NCI-H446 (cell line): ENCODE measurements at places on chromosomes 6 and 20.

DNA sequence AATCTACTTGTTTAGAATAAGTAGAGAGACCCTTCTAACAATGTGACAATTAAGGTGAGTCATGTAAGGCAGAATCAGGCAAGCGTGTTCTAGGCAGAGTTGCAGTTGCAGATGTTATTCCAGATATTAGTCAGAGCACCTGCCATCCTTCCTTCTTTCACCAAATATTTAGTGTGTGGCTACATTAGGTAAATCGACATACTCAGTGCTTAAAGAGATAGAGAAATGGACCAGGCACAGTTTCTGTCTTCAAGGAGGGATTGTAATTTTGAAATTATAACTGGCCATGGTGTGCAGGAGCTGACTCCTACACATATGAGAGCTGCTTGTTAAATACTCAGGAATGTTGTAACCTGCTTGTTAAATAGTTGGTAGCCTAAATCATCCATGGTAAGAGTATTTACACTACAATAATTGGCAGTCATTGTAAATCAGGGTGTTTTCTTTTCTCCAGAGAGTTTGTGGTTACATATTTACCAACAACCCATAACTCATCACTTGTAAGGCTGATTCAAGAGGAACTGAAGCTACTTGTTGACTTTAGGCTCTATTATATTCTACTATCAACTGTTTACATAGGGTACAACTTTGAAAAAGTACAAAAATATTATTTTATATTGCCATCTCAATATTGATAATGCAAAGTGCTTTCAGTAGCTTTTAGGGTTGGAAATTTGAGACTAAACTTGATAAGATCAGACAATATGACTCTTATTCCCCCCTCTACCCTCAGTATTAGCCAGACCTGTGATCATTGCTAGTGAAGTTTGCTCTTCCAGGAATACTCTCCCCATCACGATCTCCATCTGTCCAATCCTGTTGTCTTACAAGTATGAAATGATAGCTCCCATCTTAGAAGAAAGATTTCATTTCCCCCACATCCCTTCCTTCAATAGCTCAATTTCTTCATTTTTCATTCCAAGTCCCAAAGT lies 607.1 kb downstream of the COL12A1 start:
- DNase-seq: no peak

DNA sequence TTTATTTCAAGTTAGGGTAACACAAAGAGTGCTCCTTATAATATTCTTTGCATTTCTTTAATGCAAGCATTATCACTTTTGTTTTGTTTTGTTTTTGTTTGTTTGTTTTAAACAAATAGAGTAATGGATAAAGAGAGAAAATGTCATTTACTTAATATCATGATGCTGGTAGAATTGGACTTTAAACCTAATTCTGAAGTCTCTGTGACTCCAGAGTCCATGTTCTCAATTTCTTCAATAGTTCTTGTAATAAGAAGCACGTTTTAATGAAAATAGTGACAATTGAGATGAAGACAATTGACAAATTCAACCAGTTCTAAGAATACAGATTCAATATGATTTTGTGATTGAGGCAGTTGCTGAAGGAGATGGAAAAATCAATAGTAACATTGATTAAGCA lies 30.3 kb upstream of the MANEA start:
- no peak for DNase-seq

DNA sequence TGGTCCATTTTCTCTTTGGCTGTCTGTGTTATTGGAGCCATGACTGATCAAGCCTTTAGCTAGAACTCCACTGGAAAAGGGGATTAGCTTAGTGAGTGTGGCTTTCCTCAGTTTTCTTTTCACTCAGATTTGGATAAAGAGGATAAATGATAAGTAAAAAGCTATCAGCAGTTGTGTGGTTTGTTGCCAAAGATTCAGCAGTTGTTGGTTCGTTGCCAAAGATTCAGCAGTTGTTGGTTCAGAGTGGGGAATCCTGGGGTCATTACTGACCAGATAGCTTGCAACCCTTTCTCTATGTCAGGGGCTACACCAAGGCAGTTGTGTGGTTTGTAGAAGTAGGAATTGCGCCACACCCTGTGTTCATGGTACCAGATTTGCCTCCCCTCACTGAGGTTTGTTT lies 107.7 kb upstream of the SCP2D1 start:
- no peak for DNase-seq

GRCh38 chr6:149266659-149267058 lies 50.9 kb upstream of the TAB2 start:
- DNase-seq: no peak

- no peak for DNase-seq
Observed at GRCh38 chr6:13286181-13286580, 42.2 kb downstream of the TBC1D7 start.

GRCh38 chr6:2542101-2542857 lies 208.4 kb downstream of the MYLK4 start:
- no peak for DNase-seq
